Stimulated activated CD8-positive, alpha-beta memory T cell treated with anti-CD3 and anti-CD28 coated beads, Interleukin-15, amount 100 ng/mL, for 48 hours (primary cell): ENCODE measurements at places on chromosomes 7 and 10.

DNA sequence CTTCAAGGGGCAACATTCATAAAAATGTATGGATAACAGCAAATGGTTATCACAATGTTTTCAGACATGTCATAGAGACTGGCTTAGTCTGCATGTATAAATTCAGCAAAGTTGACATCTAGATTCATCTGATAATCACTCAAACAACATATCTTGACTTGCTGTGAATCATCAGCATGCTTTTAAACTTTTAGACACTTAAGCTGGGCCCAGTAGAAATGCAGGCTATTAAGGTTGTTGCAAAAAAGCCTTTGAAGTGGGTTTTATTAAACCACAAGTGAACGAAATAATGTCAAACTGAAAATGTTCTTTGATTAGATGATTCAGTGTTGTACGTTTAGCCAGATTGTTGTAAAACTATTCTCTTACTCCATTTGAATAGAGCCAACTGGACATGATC, 759.6 kb downstream of the NXPH1 start:
- no peak for DNase-seq

- DNase-seq, result no peak
Observed at GRCh38 chr10:42959833-42960232, 117.0 kb upstream of the RET start.

GRCh38 chr10:131035779-131036178, 275.7 kb downstream of the TCERG1L start:
- DNase-seq, result no peak

- no peak for DNase-seq
Observed at GRCh38 chr10:23999445-23999844, 209.5 kb upstream of the KIAA1217 start.

GRCh38 chr7:34389332-34390078, 268.5 kb upstream of the NPSR1 start:
- DNase-seq, result no peak

GRCh38 chr7:2287745-2288144, 26.5 kb downstream of the SNX8 start:
- DNase-seq, result no peak

DNA sequence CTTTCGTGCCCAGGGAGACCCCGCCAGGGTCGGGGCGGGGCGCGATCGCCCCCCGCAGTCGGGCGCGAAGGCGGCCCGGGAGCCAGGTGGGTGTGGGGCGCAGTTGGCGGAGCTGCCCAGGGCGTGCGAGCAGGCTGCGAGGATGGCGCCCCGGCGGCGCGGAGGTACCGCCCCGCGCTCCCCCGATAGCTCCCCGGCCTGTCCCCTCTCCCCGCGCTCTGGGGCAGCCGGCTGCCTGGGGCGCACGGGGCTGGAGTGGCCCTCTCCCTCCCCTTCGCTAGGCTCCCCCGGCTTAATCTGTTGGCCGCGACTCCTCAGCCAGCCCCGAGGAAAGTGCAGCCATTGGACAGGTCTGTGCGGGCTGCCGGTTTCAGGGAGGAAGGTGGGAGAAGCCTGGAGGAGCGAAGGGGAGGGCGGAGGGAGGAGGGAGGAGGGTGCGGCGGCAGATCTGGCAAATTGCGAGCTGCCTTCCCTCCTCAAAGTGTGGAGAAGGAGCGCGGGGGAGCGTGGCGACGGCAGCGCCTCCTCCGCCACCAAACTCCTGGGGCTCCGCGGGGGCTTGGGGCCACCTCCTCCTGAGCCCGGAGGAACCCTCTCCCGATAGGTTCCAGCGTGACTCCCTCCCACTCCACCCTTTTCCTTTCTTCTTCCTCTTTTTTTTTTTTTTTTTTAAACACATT, 361 bp upstream of the PLXDC2 start:
- DNase-seq, result no peak

- DNase-seq, result no peak
Observed at GRCh38 chr10:49539320-49539885, 482 bp upstream of the ERCC6 start.
